ENCODE measurements at places on chromosomes 12 and 14.

DNA sequence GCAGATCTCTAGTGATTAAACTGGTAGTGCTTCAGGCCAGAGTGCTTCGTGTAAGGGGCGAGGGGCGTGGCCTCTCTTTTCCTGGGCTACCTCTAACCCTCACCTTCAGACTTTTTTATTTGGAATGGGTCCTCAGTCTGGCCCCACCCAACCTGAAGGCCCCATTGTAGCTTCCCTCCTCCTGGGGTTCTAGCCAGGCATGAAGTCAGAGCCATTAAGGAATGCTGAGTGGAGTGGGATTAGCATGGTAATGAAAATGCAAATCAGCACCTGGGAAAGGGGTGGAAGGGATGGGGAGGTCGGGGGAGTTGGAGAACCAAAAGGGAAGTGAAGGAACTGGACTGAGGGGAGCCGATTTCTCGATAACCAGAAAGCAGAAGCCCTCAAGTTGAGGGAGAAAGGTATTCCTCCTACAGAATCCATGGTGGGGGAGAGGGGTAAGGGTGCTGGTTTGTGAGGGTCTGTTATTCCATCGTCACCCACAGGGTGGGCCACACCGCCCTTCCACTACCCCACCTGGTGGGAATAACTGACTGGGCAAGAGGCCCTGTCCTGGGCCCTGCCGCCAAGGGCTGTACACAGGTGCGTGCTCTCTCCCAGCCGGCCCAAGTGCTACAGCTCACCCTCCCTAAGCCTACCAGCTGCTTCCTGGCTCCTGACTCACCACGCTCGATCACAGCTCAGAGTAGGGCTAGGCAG, 14.1 kb downstream of the ZFHX2 start:
- no peak for DNase-seq

DNA sequence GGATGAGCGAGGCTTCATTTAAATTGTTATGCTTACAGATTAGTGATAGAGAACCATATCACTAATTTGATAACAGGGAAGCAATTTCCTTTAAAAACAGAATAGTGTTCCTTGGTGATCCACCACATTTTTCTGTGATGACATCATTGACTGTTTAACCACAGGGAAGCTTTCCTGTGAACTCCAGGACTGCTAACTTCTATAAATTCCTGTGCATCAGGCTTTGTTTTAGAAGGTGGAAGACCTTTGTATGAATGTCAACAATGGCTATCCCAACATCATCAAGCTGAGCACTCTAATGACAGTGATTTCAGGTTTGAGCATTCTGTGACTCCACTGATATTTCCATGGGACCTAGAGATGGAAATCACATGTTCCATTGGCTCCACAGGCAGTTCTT, 177.1 kb downstream of the RMST start:
- no peak for DNase-seq

DNA sequence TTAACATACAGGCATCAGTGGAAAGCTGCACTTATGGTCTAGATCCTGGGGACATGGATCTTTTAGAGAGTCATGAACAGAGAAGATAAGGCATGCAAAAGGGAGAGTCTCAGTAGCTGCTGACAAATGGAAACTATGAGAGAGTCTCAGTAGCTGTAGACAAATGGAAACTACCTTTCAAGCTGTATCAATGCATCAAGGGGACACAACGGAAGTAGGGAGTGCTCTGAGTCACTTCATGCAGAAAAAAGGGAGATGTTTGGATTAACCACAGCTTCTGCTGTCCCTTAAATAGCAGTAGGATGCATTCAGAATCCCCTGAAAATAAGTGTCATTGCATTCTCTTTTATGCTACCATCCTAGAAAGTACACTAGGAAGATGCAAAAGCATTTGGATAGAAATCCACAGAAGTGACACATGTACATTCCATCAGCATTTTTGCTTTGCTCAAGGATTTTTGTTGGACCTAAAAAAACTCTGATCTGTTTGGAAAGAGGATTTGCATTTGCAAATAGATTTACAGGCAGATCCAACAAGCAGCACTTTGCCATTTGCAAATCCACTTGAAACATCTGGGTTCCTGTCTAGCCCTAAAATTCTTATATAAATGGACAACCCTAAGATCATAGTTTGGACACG, 227.5 kb upstream of the LMO3 start:
- DNase-seq = no peak

DNA sequence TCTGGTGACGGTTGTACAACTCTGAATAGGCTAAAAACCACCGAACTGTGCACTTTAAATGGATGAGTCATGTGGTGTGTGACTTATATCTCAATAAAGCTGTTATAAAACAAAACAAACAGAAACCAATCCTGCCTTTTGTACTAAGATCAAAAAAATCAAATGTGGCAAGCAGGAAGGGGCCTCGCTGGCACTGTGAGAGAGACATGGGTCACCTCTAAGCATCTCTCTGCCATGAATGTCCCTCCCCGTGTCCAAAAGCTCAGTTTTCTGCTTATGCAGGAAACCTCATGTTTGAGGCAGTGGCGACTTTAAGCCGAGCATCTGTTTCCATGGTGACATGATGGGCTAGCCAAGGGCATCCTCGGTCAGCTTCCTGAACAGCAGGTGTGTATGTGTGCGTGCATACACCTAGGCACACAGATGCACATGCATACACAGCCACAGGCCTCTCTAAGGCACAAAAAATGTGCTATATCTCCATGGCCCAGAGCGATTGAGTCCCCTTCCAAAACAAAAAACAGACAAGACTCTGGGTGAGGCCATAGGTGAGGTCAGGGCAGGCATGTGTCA, 44.4 kb downstream of the ARL6IP4 start:
- no peak for DNase-seq

GRCh38 chr14:89205137-89205740, 211.8 kb downstream of the FOXN3 start:
- no peak for DNase-seq

DNA sequence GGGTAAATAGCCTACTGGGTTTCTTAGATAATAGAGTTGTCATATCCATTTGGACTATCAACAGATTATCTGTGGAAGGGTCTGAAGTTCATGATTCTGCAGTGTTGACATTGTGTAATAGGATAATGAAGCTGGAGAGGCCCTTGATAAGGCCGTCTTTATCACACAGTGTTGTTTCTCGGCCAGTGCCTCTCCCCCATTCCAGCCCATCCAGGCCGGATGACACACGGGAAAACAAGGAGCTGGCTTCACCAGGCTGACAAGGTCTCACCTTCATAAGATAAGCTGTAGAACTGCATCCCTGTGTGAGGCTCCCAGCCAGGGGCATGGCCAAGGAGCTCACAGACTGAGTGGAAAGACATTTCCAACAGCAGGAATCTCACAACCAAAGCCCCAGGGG, 8.7 kb upstream of the EML1 start:
- no peak for DNase-seq

GRCh38 chr14:102738373-102739189, 38.7 kb upstream of the TRAF3 start:
- no peak for DNase-seq

- DNase-seq = no peak
These were observed 7.4 kb downstream of the DEGS2 start for GRCh38 chr14:100152091-100152490.

GRCh38 chr12:44526655-44527182, 349.4 kb downstream of the NELL2 start:
- DNase-seq = no peak

DNA sequence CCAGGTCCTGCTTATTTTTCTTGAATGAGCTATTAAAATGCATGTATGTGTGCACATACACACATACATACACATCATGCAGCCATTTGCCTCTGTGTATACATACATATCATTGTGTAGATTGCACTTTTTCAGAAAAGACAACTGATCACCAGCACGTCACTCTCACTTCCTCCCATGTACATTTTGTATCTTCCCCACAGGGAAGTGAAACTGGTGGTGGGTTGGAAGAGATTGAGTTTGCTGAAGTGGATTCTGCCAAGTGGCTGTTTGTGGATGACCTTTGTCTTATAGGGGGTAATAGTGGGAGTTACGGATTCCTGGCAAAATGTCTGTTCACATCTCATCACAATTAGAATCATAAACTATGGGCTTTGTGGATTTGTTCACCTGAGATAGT, 448.6 kb downstream of the RAD51B start:
- DNase-seq = no peak

GRCh38 chr12:14258575-14258940, 106.9 kb upstream of the ATF7IP start:
- no peak for DNase-seq

- DNase-seq = no peak
These were observed 11.3 kb downstream of the TSFM start for GRCh38 chr12:57793920-57794319.

DNA sequence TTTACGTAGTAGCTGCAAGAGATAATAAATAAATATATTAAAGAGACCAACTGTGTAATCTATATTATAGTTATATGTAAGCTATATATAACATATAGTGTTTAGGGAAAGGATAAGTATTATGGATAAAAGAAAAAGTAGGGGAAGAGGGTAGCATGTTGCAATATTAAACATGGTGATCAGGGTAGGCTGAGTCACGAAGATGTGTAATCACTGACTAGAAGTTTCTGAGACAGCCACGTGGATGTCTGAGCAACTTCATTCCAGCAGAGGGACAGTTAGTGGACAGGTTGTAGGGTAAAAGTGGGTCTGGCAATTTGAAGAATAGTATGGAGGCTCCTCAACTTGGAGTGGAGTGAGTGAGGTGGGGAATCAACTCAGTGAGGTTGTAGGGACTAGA, 109.7 kb downstream of the ANO4 start:
- no peak for DNase-seq

DNA sequence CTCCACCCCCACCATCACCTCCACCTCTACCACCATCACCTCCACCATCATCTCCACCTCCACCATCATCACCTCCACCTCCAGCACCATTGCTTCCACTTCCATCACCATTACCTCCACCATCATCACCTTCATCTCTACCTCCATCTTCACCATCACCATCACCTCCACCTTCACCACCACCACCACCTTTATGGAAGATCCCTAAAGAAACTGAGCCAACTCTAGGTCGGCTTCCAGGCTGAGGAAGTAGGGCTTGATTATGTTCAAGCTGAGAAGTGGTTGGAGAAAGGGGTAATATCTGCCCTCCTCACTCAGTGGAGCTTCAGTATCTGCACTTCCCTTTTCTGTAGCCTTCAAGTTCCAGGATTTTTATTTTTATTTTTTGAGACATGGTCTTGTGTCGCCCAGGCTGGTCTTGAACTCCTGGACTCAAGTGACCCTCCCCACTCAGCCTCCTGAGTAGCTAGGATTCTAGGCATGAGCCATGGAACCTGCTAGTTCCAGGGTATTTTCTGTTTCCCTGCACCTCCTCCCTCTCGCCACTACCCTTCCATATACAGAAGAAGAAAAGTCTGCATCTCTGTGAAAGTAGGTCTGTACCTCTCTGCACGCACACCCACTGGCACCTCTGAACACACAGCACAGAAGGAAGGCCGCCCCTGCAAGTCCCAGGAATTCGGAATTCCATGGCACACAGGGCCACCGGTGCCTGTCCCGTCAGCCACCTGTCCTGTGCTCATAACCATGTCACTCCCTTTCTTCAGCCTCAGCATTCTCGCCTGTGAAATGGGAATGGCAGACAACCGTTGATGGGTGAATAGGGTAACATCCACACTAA, 5.9 kb downstream of the ZBTB42 start:
- DNase-seq = no peak

- DNase-seq = no peak
These were observed 45.1 kb downstream of the KCNA1 start for GRCh38 chr12:4954621-4955354.

Measured in NCI-H1436 (cell line).